ENCODE measurements at places on chromosomes 5 and 9.
A peak's percentile ranks its signal among the peaks of the same experiment; 100 is the strongest.

- DNase-seq, result no peak
Observed at GRCh38 chr9:77661566-77662085, 13.5 kb upstream of the GNA14 start.

DNA sequence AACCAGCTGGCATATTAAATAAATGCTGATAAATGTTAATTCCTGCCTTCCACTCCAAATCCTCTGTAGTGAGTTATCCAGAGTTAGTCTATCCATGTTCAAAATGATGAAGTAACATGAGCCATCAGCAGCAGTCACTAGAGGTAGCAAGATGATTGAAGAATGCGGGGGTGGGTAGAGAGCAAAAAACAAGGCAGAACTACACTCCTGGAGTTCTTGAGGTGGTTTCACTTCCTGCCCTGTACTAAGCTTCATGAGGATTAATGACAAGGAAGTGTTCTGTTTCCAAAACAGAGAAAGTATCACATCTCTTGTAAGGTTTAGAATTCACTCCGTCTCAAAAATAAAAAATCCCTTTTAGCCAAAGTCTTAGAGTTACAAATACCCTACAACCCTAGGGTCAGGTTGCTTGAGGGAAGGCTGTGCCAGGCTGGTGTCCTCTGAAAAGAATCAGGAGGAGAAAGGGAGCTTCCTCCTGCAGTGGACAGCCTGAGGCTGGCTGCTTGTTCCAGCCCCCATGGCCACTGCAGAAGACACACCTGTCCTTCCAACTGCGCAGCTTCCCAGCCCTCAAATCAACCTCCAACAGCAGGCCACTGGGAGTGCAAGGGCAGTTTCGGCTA lies 180.2 kb downstream of the DENND1A start:
- DNase-seq, result no peak

GRCh38 chr5:171386861-171387344 lies 746 bp upstream of the NPM1 start:
- DNase-seq, result no peak

DNA sequence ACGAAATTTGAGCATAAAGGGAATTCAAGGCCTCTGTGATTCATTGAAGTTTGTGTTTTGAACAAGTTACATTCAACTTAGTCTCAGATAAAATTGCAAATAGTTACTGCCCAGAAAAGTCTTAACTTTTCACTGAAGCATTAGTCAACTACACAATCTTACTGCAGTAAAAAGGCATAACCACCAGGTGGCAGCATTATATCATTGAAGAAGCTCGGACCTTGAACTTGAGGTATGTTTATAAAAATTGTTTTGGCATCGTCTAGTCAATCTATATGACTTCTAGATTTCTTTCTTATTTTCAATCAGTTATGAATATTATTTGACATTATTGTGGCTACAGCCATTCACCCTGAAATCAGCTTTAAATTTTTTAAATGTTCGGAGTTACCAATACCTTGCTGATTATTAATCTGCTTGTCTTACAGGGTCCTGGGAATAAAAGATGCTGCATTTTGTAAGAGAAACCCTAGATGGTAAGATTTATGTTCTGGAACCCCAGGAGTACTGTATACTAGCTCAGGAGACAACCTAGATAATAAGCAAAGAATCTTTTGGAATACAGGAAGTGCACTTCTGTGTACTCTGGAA lies 83.9 kb upstream of the GRAMD2B start:
- DNase-seq, result no peak

GRCh38 chr9:74498621-74499095 lies 1.5 kb downstream of the RORB start:
- no peak for DNase-seq

GRCh38 chr5:143364061-143364460 lies 39.4 kb downstream of the NR3C1 start:
- no peak for DNase-seq

DNA sequence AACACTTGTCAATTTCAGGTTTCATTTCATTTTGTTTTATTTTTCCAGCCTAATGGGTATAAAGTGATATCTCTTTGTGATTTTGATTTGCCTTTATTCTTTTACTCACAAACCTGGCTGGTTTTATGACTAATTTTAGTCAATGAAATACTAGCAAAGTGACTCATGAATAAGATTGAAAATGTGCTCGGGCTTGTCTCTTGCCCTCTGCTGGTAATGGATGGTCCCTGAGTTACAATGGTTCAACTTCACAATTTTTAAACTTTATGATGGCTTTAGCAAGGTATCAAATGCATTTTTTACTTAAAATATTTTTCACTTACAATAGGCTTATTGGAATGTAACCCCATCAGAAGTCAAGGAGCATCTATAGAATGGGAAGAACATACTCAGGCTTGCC lies 431.4 kb upstream of the CCNG1 start:
- no peak for DNase-seq

DNA sequence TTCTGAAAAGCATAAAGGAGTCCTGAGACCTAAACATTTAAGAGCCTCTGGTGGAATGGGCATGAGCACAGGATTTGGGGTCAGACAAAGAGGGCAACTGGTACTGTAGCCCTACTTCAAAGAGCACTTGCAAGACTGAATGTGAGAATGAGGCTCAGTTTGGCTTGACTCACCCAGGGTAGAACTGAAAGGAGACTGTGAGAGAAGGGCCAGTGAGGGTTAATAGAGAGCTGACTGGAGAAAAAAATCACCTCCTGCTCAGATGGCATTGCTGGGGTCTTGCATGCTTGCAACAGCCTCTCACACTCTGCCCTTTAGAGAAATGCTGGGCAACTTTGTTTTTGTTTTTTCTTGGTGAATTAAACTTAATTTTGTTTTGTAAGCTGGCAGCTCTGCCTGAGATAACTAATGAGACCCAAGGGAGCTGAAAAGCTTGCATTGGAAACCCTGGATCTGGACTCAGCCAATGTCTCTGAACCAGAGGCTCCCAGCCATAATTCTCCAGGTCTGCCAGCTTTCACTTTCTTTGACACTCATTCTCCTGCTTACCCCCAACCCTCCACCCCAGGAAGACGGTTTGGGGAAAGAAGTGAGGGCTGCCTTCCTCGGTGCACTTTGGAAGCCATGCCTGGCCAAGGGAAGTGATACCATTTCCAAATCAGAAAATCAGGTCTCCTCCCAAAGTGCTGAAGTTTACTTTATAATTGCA lies 161.1 kb upstream of the PANK3 start:
- DNase-seq, result no peak

DNA sequence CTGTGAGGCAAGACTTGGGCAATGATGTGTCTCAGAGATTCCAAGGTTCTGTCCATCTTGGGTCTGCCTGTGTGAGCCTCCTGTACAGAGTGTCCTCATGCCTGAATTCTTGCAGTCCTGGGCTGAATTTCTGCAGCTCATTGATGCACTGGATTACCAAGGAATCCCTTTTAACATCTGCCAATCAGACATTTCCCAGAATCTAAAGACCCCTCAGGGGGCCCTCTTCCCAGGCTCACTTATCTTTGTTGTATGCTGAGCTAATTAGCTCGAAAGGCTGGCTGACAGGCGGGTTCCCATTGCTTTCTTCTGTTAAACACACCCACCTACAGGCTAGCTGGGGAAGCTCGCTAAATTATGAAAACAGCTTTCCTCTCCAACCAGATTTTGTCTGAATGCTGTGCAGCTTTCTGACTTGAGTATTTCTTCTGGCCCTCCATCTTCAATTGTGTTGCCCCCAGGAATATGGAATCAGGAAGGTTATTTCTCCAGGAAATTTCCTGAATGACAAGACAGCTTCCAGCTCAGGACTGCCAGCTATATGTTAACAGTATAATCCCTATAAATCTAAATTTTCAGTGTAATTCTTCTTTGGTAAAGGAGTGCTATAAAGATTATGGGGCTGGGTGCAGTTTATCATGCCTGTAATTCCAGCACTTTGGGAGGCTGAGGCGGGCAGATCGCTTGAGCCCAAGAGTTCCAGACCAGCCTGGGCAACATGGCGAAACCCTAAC lies at the start of gene LIX1:
Gene LIX1 (minus strand): TSS at position 91 of the 734 bp plus-strand sequence. CDS start 35 bp downstream, at position 56.
- no peak for DNase-seq

DNA sequence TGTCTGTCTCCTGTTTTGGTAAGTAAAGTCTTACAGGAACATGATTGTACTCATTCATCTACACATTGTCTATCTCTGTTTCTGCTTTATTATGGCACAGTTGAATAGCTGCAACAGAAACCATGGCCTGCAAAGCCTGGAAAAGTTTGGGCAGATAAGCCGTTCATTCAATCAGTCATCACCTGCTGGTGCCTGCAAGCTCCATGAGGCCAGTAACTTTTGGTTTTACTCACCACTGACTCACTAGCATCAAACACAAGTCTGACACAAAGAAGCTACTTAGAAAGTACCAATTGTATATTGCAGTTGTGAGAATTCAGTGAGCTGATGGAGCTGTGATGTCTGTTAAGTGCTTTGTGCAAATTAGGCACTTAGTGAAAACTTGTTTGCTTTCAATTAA lies 373.6 kb upstream of the SGCD start:
- no peak for DNase-seq

DNA sequence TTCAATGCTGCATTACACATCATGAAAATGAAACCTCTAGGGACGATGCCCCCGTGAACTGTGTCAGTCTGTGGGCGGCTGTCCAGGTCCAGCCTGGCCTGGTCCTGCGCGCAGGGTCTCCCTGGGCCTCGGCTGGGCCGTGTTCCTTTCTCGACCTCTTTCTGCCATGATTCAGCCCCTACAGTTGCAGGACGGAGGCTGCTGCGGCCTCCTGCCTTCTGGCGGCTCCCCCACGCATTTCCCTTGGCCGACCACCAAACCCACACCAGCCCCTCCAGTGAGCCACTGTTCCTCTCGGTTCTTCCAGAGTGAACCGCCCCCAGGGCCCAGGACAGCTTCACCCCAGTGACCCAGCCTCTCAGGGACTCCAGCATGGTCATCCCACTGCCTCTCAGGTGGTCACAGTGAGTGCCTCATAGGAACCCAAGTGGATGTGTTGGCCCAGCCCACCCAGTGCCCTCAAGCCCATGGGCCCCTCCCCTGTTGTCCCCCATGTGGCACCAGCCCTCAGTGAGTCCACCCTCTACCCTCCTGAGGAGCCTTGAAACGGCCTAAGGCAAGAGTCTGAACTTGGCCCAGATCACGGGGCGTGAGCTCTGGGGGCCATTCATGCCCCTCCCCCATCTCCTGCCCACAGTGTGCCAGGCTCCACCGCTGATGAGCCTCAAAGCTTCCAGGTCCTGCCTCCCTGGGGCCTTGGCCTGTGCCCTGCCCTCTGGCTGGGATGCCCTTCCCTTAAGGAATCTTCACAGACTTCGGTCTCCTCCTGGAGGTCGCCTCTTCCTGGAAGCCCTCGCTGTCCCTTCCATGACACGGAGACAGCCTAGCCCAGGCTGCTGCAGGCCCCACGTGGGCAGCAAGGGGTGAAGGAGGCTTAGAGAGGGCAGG lies 10.0 kb upstream of the CLIC3 start:
- DNase-seq, result no peak

GRCh38 chr9:104836767-104837166 lies 72.8 kb downstream of the NIPSNAP3B start:
- DNase-seq, result no peak

- peak; percentile 12 for DNase-seq
Observed at GRCh38 chr9:93257808-93258331, 73.9 kb downstream of the WNK2 start.

DNA sequence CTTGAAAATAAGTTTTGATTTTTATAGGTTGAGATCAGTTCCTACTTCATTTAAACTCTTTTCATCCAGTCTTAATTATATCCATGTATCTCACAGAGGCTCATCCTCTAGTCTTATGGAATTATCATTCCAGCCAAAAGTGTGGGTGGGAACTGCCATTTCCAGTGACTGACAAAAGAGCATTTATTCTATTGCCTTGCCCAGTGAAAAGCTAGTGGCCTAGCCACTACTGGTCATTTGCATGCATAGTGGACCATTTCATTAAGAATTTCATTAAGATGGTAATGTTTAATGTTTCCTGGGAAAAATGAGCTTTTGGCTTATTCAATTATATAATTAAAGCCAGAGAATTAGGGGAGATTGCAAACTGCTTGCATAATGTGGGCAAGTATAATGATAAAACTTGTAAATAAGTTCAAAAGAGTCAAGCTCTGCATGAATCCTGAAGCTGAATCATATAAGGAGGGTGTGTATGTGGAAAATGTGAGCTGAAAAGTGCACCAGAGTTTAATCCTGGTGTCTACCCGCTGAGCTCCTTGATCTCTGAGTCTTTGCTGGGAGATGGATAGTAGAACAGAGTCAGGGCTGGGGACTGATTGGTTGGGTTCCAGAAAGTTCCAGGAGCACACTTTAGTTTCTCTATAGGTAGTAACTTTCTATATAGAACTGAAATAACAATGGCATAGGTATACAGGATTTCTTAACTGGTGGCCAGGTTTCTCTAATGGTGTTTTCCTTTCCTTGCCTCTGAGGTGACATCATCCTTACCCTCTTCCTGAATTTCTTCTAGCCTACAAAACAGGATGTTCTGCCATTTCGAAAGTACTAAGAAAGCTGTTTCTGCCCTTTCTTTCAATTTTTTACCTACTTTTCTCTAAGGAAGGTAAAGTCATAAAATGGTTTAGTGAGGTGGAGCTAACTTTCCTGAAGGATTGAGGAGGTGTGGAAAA lies 78.5 kb downstream of the KIF4B start:
- DNase-seq, result no peak

DNA sequence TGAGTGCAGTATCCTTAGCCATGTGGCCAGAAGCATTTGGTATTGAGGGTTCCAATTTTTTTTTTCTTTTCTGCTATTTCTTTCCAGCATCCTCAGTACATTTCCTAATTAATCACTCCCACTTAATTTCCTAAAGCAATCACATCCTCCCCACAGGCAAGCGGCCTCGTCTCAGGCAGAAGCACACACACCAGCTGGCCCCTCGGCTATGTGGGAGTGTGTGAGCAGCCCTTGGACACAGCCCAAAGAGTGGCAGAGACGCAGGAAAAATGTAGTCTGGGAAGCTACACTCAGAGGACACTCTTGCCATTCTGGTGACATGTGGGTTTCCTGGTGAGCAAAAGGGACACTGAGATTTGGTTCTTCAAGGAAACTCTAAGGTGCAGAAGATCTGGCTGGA lies 20.7 kb downstream of the SLIT3 start:
- no peak for DNase-seq

- DNase-seq, result no peak
Observed at GRCh38 chr9:123470121-123470782, 114.3 kb downstream of the CRB2 start.

DNA sequence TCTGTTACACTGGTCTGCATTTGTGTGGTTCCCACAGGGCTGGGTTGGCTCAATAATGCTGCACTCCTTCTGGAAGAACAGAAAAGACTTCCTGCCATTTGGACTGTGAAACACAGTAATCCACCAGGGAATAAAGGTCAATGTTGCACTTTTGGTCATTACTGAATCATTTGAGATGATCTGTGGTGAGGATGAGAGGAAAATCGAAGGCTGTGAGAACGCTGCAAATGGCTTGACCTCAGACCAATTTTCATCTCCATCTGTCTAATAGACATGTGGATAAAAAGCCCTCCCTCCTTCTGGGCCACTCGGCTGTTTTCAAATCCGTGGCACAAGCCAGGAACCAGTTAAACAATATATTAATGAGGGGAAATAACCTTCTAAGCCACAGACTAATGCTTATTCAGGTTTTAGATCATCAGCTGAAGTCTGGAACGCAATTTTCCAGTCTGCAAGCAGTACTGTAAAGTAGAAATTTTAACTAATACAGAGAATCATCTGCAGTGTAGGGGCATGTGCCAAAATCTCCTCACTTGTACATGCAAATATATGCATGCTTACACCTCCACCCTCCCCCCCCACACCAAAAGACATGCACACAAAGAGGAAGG lies 20.2 kb downstream of the TLE1 start:
- no peak for DNase-seq

Measured in activated B cell treated with CpG ODN at 0.5 μM for 24 hours (primary cell).